EL (cell line): ENCODE measurements at places on chromosomes 13 and 19.
A peak's percentile ranks its signal among the peaks of the same experiment; 100 is the strongest.

DNA sequence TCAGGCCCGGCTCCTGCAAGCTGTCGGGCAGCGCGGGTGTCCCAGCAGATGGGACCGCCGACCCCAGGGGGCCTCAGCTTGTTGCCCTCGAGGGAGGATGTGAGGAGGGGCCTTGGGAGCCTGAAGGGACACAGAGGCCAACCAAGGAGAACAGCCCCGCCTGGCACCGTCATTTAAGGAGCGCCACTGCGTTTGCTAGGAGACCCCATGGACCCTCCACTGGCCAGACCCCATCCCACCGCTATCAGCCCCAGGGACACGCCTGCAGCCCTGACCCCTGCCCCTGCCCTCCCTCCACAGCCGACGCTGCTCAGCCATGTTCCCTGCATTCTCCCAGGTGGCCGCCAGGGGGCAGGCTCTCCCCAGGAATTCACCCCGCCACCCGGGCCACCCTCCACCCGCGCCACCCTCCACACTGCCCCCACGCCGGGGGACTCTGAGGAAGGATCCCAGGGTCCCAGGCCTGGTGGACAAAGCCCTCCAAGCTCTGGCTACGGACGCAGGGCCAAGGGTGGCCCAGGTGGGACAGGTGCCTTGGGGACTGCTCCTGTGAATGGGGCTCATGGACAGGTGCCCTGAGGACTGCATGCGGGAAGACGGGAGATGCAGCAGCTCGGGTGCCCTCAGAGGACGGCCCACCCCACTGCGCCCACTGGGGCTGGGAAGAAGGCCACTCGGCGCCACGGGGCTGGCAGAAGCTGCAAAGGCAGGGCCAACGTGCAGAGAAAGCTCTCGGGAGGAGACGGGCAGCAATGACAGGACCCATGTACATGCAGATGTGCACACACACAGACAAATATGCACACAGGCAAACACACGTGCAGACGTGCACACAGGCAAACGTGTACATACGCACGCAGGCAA is 34.4 kb downstream of the PIP5K1C start:
- peak; percentile 28 for DNase-seq

DNA sequence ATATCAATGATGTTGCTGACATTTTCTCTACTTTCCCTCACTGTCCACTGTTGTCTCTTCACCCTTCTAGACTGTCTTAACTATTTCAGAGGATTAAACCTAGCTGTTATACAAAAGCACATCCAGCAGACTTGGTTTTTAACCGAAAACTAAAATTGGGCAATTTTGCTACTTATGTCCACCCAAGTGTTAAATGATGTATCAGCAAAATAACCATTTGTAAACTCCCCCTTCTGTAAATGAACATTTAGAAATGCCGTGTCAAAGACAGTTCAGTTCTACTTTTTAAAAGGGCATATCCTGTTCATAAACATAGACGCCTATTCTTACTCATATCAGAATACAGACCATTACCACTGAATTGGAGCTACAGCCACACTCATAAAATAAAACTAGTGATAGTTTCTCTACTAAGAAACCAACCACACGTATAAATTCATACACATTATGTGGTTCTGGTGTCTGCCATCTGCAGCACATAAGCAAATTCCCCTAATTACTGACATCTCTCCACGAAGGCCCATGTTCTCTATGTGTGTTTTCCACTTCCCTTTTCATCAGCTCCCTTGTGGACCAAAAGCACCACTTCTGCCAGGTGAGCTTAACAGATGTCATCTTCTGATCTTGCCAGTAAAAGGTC is 1091.8 kb downstream of the PCDH9 start:
- DNase-seq: no peak

DNA sequence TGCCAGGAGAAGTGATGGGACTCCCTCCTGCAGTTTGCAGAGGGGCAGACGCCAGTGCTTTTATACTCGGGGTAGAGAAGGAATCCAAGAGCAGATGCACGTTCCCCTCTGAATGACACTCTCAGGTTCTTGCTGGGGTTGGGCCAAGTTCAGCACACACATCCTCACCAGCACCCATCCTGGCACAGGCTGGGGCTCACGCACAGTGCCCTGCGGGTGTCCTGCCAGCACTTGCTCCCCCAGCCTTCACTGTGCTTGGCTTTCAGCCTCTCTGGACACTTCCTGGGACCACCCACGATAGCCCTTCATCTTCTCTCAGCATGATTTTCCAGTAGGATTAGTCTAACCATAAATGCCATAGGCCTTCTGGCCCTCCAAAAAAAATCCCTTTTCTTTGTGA is 158.6 kb downstream of the ZNF536 start:
- DNase-seq: no peak

DNA sequence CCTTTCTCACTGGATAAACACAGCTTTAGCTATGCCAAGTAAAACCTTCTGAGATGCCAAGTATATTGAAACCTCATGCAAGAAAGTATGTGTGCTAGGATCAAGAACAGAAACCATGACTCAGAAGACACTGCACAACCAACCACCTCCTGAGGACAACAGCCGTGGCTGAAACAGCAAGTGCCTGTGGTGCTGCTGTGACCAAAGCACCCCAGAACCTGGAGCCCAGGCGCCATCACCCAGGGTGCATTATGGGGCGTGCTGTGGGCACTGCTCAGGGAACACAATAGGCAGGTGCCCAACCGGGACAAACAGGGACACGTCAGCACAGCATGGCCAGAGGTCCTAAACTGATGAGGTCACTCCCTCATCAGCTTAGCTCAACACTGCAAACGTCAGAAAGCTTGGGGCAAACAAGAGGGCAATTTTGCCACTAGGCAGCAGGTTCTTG is 101.3 kb upstream of the SLC15A1 start:
- DNase-seq: peak; percentile 14

GRCh38 chr19:15372891-15373301 is 6.7 kb downstream of the AKAP8 start:
- no peak for DNase-seq

DNA sequence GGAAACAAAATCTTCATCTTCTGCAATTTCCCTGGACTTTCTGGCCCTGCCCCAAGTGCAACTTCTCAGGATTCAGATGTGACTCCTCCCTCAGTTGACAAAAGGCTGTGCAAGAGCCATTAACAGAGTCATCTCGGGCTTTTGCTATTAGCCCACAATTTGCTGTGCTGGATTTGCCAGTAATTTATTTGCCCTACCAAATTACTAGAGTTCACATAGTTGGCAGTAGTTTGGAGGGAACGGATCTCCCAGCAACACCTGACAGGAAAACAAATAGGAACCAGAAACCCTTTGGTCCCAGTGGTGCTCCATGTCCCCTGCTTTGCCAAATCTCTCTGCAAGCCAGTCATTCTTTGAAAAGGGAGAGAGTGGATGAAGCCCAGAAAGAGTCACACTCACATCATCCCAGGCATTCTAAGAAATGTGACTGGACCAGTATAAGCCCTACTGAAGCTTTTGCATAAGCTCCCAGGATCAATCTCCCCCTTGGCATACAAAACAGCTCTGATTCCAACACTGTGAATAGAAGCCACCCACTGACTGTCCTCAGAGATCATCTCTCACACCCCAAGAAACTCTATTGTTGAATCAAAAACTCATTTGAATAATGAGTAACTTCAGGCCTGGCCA is 350.1 kb upstream of the NBEA start:
- no peak for DNase-seq

GRCh38 chr19:52343548-52343947 is 7.5 kb downstream of the ZNF610 start:
- peak; percentile 27 for DNase-seq

GRCh38 chr19:41064974-41065569 is 23.2 kb upstream of the CYP2A13 start:
- peak; percentile 40 for DNase-seq

DNA sequence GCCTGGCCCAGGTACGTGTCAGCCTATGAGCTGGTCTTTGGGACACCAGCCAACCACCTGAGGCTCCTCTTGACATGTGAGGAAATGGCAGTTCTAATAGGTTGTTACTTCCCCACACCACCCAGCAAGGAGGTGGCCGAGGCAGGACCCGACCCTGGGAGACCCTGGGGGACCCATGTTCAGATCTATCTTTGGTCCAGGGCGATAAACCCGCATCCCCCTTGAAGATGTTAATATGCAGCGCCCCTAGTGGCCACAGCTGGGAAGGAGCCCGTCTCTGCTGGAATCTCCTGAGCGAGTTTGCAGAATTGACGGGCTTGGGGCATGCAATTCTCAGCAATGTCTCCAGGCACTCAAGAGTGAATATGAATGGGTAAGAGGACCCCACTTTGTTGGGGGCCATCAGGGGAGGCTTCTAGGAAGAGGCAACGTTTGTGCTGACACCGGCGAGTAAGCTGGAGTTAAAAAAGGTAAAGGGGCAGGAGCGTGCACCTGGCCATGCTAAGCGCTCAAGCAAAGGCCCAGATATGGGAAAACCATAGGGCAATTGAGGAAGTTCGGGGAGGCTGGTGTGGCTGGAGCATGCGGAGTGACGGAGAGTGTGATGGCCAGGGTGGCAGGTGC is 1.5 kb upstream of the MYO1F start:
- DNase-seq: peak; percentile 59

GRCh38 chr13:23440821-23441618 is 7.5 kb upstream of the SACS start:
- no peak for DNase-seq

DNA sequence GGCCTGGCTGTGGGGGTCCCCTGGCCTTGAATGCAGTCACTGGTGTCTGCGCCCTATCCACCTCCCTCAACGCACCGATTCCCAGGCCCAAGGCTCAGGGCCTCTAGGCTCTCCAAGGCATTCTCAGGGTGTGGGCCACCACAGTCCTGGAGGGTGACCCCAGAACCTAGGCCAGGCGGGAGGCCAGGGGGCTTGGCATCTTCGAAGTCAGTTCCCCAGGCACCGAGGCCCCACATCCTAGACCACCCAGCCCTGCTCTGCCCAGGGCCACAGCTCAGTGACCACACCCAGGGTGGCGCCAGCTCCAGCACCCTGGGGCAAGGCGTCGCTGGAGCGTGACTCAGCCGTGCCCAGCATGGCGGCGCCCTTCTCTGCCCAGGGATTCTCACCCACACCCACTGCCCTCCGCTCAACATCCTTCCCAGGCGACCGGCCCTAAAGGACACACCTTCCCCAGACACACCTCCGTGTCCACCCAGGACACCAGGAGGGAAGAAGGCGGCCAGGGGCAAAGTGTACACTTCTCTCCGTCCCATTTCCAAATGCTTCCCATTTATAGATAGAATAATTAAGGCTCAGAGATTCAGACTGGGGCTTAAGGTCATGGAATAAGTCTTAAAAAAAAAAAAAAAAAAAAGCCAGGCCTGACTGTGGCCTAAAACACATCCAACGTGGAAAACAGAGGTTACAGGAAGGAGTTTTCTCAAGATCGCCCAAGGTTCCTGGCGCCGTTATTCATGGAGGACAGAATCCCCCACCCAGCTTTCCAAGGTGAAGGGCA is 36.4 kb upstream of the NANOS3 start:
- DNase-seq: peak; percentile 84

GRCh38 chr13:38641164-38641948 is 45.5 kb upstream of the FREM2 start:
- no peak for DNase-seq

GRCh38 chr13:112705286-112705685 is 15.4 kb downstream of the ATP11A start:
- no peak for DNase-seq

DNA sequence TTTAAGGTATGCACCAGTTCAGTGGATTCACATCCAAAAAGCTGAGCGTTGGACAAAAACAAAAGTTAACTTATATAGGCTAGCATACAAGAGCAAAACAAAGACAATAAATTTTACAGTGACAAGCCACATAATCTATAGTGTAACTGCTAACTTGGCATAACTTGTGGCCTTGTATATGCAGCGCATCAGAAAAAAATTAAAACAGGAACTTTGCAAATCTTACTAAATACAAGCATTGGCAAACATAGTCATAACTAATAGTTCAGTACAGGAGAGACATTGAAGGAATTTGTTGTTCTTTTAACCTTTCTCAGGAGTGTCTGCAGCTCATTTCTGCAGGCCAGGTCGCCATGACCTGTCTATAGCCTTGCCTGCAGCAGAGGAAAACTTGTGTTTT is 54.6 kb downstream of the OR10H4 start:
- no peak for DNase-seq

DNA sequence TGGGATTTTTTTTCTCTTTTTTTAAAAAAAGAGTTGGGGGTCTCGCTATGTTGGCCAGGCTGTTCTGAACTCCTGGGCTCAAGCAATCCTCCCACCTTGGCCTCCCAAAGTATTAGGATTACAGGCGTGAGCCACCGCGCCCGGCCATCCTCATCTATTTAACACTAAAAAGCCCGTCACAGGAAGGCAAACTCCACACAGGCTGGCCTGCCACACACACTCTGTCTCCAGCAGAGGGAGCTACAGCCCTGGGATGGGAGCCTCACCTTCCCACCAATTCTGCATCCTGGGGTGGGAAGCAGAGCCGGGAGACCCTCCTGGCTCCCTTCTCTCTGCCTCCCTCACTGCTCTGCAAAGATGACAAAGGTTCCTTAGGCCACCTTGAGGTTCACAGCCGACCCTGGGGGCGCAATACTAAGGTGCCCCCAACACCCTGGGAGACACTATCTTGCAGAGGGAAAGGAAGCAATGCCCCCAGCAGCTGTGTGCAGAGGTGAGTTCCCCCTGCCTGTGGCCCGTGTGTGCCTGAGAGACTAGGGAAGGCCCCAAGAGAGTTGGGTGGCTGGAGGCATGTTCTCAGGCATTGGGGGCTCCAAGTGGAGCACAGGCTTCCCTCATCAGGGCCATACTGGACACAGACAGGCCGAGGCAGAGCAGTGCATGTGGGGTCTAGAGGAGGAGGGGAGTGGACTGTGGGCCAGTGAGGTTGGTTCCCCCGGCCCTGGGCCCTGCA is 27.4 kb upstream of the TIMM44 start:
- peak; percentile 42 for DNase-seq

DNA sequence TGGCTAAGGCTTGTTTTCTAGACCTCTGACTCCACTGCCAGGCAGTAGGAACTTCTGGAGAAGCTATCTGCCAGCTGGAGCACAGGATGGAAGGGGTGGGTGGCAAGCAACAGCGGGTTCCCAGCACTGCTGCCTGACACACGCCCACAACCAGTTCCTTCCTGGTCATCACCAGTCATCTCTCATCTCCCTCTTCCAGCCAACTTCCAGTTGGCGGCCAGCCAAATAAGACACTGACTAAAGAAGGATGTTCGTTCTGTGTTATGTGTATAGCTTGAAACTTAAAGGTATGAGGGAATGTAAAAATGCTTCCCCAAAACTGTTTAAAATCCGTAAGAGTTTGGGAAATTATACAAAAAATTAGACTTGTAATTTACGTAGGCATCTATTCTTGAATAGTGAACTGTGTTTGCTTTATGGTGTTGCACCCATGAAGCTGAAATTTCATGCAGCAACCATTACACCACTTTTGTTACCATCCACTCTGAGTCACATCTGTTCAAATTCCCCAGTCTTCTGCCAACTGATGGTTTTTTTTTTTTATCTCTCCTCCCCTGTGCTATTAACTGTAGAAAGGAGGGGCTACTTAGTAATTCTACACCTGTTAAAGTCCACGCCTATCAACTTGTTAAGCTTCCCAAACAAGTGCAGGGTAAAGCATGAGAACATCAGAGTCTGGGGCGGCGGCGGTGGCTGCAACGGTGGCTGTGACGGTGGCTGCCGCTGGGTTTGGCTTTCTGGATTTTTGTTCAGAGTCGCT is 86.2 kb upstream of the FRY start:
- DNase-seq: peak; percentile 86
